Activated CD8-positive, alpha-beta memory T cell treated with anti-CD3 and anti-CD28 coated beads for 36 hours (primary cell): ENCODE measurements at places on chromosomes 11 and 22. TPM values are rescaled to one million over a fixed set of nuclear protein-coding genes. Genes with fewer than 3 reads are reported as not detected.

Gene NRXN2
- total RNA-seq, result 0.44 TPM

Gene XKR3
- not detected for total RNA-seq

Gene COX8A
- 446 TPM for total RNA-seq

Gene IFITM1
- total RNA-seq, result 97.5 TPM

Gene TYR
- not detected for total RNA-seq

Gene POU2AF3
- total RNA-seq, result not detected
